Activated CD4-positive, alpha-beta T cell treated with anti-CD3 and anti-CD28 coated beads for 24 hours (primary cell): ENCODE measurements at places on chromosomes 4 and X.

- DNase-seq: no peak
These were observed 47.8 kb downstream of the SLC9A7 start for GRCh38 chrX:46710927-46711623.

DNA sequence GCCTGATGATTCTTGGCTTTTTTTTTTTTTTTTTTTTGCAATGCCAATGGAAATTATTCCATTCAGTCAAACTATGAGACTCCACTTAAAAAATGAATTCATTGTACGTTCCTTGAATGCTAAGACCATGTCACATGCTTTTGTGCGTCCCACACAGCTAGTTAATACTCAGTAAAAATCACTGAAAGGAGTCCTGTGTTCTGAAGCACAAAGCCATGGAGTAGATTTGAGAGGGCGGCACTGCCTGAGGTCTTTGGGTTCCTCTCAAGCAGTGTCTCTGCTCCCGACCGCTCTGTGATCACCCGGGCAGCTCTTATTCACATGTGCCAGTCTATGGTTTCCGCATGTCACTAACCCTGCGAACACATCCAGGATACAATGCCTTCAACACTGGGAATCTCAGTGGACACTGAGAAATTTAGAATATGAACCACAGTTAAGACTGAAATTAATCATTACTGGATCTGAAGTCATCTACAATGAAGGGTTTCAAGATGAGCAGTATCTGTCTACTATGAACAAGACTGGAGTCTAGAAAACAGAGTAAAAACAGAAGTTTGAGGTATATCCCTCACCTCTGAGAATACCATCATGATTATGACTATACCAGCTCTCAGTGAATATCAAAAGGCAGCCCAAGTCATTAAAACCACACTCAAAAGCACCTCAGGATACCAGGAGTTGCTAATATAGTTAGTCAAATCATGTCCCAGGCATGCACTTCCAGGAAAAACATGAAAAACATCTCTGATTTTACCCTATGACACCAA is 193.0 kb downstream of the MGST2 start:
- DNase-seq: no peak

- DNase-seq: no peak
These were observed 30.2 kb upstream of the NKX6-1 start for GRCh38 chr4:84529169-84529751.

DNA sequence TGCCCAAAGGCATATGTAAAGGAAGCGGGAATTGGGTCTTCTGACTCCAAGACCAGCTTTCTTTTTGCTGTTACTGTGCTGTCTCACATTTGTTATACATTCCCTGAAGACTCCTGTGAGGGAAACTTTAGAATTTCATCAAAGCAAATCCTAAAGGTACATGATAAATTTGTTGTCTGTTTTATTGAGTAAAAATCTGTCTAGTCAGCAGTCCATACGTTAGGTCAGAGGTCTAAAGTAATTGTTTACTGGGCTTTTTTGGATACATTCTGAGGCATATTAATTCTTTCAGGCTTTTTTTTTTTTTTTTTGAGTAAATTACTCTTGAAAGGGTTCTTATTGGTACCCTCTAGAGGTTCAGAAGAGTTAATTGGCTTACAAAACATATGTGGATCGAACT is 347.2 kb downstream of the RPA4 start:
- no peak for DNase-seq

GRCh38 chr4:74339501-74339900 is 25.4 kb upstream of the EREG start:
- DNase-seq: no peak

DNA sequence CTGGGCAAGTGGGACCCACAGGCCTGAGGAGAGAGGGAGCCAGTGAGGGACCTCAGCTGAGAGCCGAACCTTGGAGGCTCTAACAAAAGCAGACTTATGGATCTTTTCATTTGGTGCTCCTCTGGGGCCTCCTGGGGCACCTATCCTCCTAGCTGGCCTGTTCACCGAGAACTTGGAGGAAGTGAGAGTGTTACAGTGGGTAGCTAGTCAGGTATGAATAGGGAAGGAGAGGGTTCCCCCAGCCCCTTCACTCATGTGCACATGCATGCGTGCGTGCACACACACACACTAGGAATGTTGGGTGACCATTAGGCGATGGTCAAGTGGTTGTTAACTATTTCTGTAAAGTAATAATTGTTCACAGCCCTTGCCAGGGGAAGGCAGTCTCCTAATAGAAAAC is 18.6 kb upstream of the TMEM185A start:
- DNase-seq: no peak

DNA sequence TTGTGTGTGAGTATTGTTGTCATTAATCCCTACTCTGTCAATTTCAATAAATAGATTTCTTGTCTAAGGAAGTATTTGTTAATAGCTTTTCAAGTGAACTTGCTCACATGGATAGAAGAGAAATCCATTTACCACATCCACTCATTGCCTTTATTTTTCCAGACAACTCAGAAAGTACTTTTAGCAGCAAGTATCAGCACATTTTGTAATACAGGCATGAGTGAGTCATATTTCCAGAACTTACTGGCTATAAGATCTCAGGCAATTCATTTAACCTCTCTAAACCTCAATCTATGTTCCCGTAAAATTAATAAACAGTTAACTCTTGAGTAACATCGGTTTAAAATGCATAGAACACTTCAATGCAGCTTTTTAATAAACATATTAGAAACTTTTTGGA is 317.9 kb upstream of the PCDH7 start:
- DNase-seq: no peak

- DNase-seq: no peak
These were observed 356.0 kb downstream of the ADAM29 start for GRCh38 chr4:175273995-175274753.

DNA sequence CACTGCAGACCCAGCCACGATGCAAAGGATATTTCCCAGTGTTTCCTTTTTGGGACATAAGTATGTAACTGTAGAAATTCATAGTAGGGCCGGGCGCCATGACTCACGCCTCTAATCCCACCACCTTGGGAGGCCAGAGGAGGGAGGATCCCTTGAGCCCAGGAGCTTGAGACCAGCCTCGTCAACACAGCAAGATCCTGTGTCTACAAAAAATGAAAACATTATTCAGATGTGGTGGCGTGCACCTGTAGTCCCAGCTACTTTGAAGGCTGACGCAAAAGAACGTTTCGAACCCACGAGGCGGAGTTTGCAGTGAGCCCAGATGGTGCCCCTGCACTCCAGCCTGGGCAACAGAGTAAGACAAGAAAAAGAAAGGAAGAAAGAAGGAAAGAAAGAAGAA is 49.2 kb downstream of the CRLF2 start:
- no peak for DNase-seq

GRCh38 chr4:105569057-105569865 is 16.8 kb downstream of the ARHGEF38 start:
- DNase-seq: no peak

DNA sequence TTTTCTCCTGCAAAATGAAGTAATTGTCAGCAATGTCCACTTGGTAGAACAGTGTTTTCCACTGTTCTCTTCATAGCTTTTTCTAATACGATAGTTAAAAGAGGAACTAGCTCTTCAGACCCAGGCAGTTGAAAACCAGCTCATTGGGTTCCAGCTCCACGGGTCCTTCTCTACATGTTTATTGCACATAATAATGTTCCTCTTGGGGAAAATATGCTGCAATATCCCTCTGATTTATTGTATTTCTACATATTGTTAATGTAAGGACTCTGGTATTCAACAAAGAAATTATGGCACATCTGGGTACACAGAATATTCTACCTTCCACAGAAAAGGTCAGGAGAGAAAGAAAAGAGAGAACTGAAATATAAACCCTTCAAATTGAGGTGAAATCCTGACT is 473.4 kb downstream of the TRIML1 start:
- no peak for DNase-seq

DNA sequence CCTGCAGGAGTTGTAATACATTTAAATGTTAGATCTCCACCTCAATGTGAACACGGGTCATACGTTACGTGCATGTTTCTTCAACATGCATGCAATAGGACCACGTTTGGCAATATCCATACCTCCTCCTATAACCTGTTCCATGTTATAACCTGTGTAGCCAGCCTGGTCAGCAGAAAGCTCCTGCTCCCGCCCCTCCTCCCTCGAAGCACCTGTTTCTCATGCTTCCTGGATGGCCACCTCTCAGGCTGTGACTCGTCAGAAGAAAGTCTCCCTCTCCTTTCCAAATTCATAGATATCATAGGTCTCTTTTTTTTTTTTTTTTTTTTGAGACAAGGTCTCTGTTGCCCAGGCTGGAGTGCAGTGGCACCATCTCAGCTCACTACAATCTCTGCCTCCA is 96.5 kb downstream of the HMX1 start:
- no peak for DNase-seq

DNA sequence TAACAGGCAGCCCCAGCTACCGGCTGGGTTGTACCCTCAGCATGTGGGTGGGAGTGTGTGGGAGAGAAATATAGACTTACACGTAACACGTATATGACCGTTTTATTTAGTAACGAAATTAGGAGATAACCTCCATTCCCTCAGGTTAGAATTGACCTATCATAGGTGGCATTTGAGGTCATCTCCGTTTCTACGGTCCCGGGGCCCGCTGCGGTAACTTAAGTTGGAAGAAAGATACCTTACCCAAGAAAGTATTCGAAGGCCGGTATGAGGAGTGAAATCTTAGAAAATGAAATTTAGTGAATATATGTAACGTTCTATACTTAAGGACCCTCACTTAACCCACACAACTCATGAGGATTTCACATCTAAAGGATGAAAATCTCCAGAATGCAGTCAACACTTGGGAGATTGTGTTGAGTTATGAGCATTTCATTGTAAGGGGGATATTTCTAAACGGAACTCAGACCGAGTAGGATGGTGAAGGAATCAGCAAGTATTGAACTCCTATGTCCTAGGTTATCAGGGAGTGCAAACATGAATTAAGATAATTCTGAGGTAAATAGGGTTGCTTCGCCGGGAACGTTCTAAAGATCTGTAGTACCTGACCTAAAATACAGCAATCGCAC is 891 bp downstream of the CISD2 start:
- no peak for DNase-seq

- DNase-seq: peak; percentile 58
These were observed 41.3 kb upstream of the ATP6AP2 start for GRCh38 chrX:40539214-40540142.

GRCh38 chr4:76216524-76216923 is 2.9 kb upstream of the SCARB2 start:
- DNase-seq: no peak

GRCh38 chrX:71216485-71216884 is 6.5 kb upstream of the GJB1 start:
- DNase-seq: no peak

- no peak for DNase-seq
These were observed 24.7 kb downstream of the TLR10 start for GRCh38 chr4:38757945-38758600.

GRCh38 chr4:2768124-2768523 is 12.0 kb upstream of the TNIP2 start:
- DNase-seq: no peak

GRCh38 chr4:82998898-82999297 is 11.7 kb downstream of the LIN54 start:
- no peak for DNase-seq

DNA sequence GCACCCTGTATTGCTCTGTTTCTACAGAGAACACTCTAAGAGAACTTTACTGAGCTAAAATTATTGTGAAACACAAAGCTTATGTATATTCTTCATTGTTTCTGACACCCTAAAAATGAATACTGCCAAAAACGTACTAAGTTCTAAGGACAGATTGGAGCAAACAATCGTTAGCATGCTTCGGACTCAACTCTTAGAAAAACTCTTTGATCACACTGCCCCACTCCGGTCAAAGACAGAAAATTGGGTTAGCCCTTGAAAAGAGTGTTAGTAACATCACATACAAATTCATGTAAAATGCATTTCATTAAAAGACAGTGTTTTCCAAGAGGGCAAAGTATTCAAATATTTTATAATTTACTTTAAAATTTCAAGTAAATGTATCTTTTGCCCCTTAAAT is 177.4 kb downstream of the DCHS2 start:
- no peak for DNase-seq

GRCh38 chr4:51842167-51842553 is 793 bp upstream of the DCUN1D4 start:
- DNase-seq: no peak

- DNase-seq: no peak
These were observed 98.0 kb downstream of the AMMECR1 start for GRCh38 chrX:110219920-110220319.

DNA sequence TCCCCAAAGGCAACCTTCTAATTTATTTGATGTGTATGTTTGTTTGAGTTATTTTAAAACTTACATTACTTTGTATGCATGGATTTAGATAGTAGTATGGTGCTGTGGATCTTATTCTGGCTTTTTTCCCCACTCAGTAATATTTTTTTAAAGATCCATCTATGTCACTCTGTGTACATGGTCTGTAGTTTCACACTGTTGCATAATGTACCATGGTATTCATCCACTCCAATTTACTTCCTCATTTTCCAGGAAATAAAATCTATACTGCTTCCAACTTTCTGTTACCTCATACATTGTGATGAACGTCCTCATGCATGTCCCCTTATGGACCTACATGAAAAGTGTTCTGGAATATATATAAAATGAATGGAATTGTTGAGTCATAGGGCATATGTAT is 17.6 kb downstream of the ARMCX2 start:
- DNase-seq: no peak

DNA sequence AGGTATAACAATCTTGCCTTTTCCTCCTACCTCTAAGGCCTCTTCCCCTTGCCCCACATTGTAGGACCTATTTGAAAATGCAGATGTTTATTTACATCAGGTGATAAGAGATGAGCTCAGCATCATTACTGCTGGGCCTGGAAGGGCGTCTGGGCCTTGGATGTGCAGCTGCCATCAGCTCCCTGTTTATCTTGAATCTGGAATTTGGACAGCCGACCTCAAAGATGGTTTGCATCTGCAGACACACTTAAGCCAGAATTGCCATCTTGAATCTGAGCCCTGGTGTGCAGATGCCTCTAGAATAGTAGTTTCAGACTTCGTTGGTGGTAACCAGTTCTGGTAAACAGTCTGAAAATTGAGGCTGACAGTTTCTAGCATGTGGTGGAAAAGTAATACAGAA is 59.0 kb downstream of the FAM193A start:
- DNase-seq: no peak

GRCh38 chr4:8278009-8278395 is 8.4 kb downstream of the HTRA3 start:
- DNase-seq: no peak

GRCh38 chr4:105542039-105542438 is 10.4 kb upstream of the ARHGEF38 start:
- DNase-seq: no peak

GRCh38 chr4:76722838-76723237 is 175.1 kb downstream of the SOWAHB start:
- DNase-seq: no peak

GRCh38 chr4:34814266-34814665 is 1430.0 kb downstream of the ARAP2 start:
- DNase-seq: no peak

GRCh38 chr4:78370631-78371372 is 180.8 kb upstream of the ANXA3 start:
- no peak for DNase-seq

GRCh38 chr4:14415146-14415545 is 587.1 kb upstream of the CPEB2 start:
- no peak for DNase-seq
